GM19239 (cell line): ENCODE measurements at places on chromosomes 16 and 17.

- DNase-seq, result no peak
Observed at GRCh38 chr17:50414808-50415207, 11.2 kb upstream of the ACSF2 start.

DNA sequence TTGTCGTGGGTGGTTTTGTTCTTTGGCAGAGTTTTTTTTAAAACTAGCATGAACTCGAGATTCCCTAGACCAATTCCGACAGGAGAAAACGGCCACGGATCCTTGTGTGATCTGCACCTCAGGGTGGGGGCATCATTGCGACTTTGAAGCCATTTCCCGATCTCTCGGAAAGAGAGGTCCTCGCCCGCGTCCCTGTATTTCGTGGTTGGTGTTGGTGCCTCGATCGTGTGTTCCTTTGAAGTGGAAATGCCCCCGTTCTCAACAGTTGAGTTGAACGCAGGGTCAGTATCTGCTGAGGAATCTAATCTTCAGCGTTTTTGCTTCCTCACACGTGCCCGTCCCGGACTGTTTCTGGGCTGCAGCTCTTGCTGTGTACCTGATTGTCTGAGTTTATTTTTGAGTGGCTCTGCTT is 1.1 kb downstream of the CRAMP1 start:
- no peak for DNase-seq

GRCh38 chr17:71777048-71777640 is 343.7 kb upstream of the SOX9 start:
- DNase-seq, result no peak

GRCh38 chr17:55190748-55191147 is 74.0 kb upstream of the HLF start:
- DNase-seq, result no peak

DNA sequence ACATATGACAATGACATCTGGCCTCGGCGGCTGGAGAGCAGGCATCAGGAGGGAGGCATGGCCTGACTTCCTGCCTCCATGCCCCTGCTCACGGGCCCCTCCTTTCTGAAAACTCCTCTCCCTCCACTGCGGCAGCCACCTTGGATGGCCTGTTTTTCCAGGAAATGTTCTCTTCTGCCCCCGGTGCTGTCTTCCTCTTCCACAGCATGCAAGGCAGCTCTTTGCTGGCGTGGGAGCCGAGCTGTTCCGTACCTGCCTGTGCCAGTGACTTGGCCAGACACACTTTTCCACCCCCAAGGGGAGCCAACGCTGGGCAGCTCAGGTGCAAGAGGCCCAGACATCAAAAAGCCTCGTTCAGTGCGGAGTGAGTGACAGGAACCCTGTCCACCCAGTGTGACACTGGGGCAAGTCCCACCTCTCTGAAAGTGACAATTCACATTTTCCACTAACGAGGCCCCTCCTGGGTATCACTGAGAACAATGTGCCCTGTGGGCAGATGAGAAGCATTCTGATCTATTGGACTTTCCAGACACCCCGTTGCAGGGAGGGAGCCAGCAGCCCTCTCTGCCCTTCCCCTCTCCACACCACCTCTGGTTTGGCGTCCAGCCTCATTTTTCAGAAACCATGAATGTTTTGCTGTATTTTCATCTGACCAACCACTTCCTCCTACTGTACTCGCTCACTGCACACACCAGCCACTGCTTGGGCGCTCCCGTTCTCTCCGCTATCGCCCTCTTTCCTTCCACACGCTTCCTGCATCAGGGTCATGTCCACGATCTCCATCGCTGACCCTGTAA is 31.2 kb downstream of the NSMCE1 start:
- DNase-seq, result no peak

GRCh38 chr17:61284174-61284573 is 115.5 kb upstream of the TBX2 start:
- no peak for DNase-seq

GRCh38 chr16:76784530-76784929 is 406.5 kb upstream of the MON1B start:
- no peak for DNase-seq

GRCh38 chr17:81453076-81453475 is 57.8 kb downstream of the BAHCC1 start:
- DNase-seq, result no peak
